HS-27A (cell line): ENCODE measurements at places on chromosomes 2 and 18.

DNA sequence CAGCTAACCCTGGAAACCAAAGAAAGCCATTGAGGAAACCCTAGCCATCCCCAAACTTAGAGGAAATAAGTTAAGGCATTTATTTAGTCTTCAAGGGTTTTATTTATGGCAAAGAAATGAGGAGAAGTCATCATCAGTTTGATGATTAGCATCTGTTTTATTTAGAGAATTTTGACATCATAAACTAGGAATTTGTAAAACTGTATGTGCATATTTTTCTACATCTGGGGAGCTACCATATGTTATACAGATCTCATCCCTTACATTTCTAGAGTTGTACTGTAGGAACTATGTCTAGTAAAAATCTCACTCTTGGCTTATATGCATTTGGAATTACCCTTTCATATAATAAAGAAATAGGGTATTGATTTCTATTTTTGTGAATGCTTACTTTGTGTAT lies 48.7 kb downstream of the FMNL2 start:
- no peak for DNase-seq

GRCh38 chr2:150475479-150476250 lies 11.8 kb downstream of the RND3 start:
- DNase-seq: no peak

DNA sequence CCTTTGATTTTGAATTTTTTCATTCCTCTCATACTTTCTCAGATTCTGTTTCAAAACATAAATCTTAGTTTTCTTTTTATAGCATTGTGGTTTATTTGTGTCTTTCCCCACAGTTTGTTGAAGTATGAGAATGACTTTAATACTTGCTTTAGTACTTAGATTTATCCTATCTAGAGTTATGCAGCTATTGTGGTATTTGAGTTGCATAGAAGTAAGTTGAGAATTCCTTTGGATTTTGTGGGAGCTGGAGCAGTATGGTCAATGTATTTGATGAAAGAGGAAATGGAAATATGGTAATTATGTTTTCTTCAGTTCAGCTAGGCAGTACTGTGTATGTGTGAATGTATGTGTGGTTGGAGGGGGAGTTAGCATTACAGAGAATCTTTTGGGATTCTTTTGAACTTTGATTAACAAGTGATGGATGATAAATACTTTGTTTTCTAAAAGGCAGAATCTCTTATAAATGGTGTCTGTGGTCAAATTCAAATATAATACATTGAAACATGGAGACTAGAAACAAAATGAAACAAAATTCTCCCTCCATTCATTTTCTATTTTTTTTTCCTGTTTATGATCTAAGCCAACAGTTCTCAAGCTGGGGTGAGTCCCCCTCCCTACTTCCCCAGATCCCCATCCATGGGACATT lies 3.0 kb downstream of the ACVR2A start:
- DNase-seq: no peak

DNA sequence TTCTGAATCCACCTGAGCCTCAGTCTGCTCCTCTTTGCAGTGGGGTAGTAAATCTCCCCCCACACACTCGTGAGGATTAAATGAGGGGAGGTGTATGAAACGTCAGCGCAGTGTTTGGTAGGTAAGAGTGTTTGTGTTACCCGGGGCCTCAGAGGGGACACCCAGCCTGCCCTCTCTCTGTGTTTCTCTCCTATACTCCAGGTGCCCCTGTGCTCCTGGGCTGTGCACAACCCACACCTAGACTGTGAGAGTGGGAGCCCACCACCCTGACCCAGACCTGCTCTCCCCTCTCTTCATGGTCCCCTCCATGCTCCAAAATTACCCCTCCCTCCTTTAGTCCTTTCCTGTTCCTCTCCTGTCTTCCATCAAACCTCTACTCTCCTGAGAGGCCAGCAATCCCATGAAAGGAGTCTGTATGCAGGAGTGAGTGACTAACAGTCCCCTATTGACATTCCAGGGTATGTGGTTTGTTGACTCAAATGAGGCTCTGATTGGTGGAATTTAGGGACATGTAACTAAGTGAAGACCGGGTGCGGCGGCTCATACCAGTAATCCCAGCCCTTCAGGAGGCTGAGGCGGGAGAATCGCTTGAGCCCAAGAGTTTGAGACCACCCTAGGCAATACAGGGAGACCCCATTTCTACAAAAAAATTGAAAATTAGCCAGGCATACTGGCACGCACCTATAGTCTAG lies 10.4 kb downstream of the CIB4 start:
- DNase-seq: no peak

DNA sequence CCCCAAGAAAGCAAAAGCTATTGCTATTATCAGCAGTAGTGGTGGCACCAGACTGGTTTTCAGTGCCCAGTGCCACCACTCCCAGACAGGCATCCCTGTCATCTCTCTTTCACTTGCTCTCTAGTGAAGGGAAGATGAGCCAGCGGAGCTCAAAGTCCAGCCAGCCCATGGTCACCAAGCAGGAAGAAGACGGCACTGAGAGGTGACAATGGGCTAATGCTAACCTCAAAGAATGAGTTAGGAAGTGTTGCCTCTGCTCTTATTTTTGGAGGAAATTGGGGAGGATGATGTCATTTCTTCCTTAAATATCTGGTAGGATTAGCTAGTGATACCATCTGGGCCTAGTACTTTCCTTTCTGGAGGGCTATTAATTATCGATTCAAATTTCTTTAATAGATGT lies 1.7 kb downstream of the SP140 start:
- no peak for DNase-seq

DNA sequence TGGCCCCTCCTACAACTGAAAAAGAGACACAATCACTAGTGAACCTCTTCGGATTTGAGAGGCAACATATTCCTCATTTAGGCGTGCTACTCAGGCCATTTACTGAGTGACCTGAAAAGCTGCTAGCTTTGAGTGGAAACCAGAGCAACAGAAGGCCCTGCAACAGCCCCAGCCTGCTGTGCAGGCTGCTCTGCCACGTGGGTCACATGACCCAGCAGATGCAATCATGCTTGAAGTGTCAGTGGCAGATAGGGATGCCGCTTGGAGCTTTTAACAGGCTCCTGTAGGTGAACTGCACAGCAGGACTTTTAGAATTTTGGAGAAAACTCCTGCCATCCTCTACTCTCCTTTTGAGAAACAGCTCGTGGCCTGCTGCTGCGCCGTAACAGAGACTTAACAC lies 578.6 kb upstream of the RAB6C start:
- no peak for DNase-seq

DNA sequence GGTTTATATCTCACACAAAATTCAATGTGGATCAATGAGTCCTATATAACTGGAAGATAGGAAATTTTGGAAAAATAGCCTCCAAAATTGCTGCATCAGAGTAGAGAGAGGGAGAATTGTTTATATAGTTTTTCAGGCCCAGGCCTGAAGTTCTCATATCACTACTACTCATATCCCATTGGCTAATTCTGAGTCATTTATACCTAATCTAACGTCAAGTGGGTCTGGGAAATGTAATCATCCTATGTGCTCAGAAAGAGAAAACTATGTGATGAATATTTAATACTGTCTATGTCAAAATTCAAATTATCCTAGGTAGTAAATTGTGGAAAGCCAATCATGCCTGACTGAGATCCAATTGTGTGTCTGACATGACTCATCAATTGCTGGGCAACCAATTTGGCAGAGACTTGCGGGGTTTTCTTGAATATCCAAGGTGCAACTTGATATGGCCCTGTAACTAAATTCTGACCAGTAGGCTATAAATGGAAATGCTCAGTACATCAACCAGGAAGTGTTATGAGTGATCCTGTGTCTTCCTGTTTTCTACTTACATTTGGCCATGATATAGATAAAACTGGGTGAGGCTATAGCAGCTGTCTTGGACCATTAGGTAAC lies 744.4 kb downstream of the KCNJ3 start:
- DNase-seq: no peak

- DNase-seq: no peak
These were observed 119.8 kb downstream of the LRATD1 start for GRCh38 chr2:14752295-14752694.

DNA sequence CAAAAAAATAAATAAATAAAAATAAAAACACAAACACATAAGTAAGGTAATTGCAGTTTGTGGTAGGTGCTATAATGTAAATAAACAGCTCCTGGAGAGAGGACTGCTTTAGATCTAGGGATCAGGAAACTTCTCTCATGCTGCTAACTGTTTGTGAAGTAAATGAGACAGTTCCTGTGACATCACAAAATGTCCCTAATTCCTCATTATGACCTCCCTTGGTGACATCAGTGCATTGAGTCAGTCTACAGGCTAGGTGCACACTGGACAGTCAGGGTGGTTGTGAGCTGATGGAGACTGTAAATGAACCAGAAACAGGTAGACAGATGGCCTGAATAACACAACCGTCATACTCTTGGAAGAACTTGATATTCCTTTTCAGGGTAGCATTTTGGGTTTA lies 13.4 kb downstream of the ERICH2 start:
- DNase-seq: no peak

GRCh38 chr2:107068069-107068916 lies 182.3 kb upstream of the ST6GAL2 start:
- DNase-seq: no peak

- DNase-seq: no peak
These were observed 64.9 kb downstream of the KLHL29 start for GRCh38 chr2:23449831-23450331.

DNA sequence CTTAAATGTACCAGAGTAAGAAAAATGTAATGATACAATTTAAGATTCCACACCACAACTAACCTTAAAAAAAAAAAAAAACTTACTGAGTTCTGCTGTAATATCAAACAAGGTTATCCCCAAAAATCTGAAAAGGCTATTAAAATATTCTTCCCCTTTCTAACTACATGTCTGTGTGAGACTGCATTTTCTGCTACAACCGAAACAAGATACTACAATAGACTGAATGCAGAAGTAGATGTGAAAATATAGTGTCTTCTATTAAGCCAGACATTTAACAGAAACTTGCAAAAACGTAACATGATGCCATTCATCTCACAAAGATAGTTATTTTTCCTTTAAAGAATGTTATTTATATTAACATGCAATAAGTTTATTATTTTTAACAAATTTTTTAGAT lies 16.2 kb downstream of the SS18 start:
- no peak for DNase-seq

DNA sequence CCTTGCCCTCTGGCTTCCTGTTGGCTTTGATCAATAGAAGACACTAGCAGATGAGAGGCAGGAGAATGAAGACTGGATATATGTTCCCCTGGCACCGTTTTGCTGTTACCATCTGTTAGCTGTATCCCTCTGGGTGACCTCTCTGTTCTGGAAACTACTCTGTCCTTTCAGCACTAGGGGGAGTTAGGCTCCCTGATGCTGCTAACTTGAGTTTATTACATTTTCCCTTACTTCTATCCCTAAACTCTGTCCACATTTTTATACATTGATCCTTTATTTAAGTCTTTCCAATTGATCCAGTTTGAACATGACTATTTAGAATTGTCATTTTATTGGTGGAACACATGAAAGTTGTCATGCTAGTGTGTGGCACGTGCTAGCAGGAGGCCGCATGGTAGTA lies 1014.3 kb upstream of the CDH2 start:
- DNase-seq: no peak

DNA sequence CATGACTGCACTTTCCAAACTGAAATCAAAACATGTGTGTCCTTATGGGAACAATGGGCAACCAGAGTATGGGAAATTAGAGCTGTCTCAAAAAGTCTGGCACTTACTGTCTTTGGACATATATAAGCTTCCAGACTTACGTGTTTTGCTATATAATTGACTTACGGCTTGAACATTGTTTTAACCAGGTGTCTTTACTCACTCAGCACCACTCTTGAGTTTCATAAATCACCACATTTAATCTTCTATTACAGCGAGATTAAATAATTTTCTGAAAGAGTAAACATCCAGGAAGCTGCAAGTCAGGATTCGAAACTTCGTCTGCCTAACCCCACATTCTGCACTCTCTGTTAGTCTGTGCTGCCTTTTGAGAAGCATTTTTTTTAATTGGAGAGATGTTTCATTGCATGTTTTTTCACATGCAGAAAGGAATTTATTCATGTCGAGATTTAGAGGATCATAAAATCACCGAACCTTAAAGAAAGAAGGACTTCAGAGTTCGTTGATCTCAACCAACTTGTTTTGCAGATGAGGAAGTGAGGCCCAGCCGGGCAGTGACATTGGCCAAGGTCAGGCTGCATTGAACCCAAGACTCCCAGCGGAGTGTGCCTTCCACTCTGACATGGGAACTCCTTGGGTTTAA lies 137.3 kb downstream of the SETBP1 start:
- no peak for DNase-seq

GRCh38 chr2:86017901-86018896 lies 87.5 kb downstream of the POLR1A start:
- DNase-seq: no peak

DNA sequence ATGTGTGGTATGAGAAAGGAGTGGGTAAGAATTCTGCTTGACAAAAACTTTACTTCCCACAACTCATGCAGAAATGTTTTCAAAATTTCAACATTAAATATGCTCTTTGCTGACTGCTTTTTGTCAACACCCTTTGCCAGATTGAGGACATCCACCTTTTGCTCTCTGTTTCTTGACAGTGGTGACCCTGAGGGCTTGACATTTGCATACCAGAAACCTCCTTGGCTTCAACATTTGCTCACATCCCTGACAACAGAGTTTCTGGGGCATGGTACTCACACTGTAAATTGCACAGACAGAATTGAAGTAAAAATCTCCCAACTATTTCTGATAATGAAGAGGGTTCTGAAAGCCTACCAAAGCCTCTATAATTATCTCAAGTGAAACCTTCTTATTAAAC lies 95.7 kb downstream of the RND3 start:
- DNase-seq: no peak

- DNase-seq: no peak
These were observed 124.8 kb upstream of the NYAP2 start for GRCh38 chr2:225274751-225275150.

- no peak for DNase-seq
These were observed 13.6 kb downstream of the AQP12A start for GRCh38 chr2:240705204-240705791.

GRCh38 chr2:128622371-128622770 lies 303.7 kb upstream of the HS6ST1 start:
- no peak for DNase-seq

GRCh38 chr2:234031207-234031606 lies 19.3 kb upstream of the SPP2 start:
- no peak for DNase-seq

DNA sequence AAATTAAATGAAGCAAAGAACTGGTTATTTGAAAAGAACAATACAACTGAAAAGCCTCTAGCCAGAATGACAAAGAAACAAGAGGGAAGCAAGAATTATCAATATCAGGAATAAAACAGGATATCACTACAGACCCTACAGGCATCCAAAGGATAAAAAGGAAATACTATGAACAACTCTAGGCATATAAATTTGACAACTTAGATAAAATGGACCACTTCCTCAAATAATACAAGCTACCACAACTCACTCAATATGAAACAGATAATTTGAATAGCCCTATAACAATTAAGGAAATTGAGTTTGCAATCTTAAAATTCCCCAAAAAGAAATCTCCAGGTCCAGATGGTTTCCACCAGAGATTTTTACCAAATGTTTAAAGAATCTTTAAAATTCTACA lies 19.8 kb downstream of the RPRD1A start:
- no peak for DNase-seq

- no peak for DNase-seq
These were observed 41.5 kb downstream of the ANTXR1 start for GRCh38 chr2:69054431-69054830.

- no peak for DNase-seq
These were observed 12.1 kb upstream of the COPS8 start for GRCh38 chr2:237073552-237073951.

GRCh38 chr2:227349989-227350612 lies 25.1 kb downstream of the MFF start:
- DNase-seq: no peak

GRCh38 chr2:241123816-241124536 lies 21.9 kb upstream of the MTERF4 start:
- no peak for DNase-seq
